Activated B cell treated with CpG ODN at 0.5 μM for 24 hours (primary cell): ENCODE measurements at places on chromosomes 7 and 10. TPM values are rescaled to one million over a fixed set of nuclear protein-coding genes. Genes with fewer than 3 reads are reported as not detected.
A peak's percentile ranks its signal among the peaks of the same experiment; 100 is the strongest.

- no peak for DNase-seq
- H3K27ac ChIP-seq = peak overlapping the region; percentile 96
- H3K4me3 ChIP-seq = peak overlapping the region; percentile 94
These were observed 92.6 kb downstream of the SPAG6 start for GRCh38 chr10:22437620-22438588.

DNA sequence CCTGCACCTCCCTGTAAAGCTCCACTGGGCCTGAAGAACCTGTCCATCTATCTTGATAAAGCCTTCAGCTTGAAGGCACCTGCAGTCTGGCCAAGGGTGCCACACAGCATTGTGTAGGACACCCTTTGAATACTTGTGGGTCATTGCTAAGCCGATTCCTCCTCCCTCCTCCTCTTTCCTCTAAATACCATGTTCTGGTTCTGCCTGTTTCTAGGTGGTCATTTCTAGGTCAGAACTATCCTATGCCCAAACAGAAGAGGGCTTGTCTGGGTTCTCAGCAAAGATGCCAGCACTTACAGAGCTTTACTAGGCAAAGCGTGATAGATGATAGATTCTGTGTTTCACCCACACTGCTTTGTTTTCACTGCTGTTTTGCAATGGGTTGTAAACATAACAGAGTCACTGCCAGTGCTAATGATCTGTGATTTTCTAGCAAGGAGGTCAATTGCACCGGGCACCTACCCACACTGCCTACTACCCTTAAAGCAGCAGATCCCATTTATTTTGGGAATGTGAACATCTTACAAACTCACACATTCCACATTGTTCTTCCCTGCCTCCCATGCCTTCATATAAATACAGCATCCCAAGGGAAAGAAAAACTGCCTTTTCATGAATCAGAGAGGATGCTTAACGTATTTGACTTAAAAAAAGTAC is 279.1 kb upstream of the PITRM1 start:
- peaks cover 3% of the 10 kb centered on the region for H3K27me3 ChIP-seq
- H3K4me3 ChIP-seq = no peak overlapping the region
- DNase-seq = no peak
- peaks cover 18% of the 10 kb centered on the region for H3K4me1 ChIP-seq
- no peak overlapping the region for H3K27ac ChIP-seq
- no peaks in the 10 kb centered on the region for H3K36me3 ChIP-seq

Gene STEAP1
- 0.80 and 0.86 TPM in 2 replicates for total RNA-seq

DNA sequence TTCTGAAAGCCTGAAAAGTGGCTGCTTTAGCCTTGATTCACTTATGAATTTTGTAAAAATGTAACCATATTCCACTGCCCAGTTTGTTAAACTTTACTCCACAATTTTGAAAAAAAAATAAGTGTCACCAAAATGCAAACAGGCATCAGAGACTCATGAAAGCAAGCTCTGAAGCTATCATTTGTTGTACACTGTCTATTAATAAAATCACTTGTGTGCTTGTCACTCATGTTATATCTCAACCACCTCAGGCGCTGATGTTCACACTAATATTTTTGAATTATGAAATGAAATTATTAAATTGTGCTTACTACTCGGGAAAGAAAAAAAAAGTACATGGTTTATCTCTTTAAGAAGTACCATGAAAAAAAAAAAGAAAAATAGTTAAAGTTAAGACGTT is 34.5 kb upstream of the DKK1 start:
- no peak overlapping the region for H3K27ac ChIP-seq
- H3K36me3 ChIP-seq = no peaks in the 10 kb centered on the region
- H3K4me1 ChIP-seq = peaks cover 4% of the 10 kb centered on the region
- H3K4me3 ChIP-seq = no peak overlapping the region
- no peaks in the 10 kb centered on the region for H3K27me3 ChIP-seq
- DNase-seq = no peak

GRCh38 chr10:10845185-10845584 is 172.5 kb upstream of the CELF2 start:
- H3K27me3 ChIP-seq = peaks cover 18% of the 10 kb centered on the region
- no peak for DNase-seq
- no peak overlapping the region for H3K4me3 ChIP-seq
- H3K36me3 ChIP-seq = no peaks in the 10 kb centered on the region

Gene PPP1R17
- total RNA-seq = not detected in 2 replicates

Gene LMTK2
- 9.6 and 10.4 TPM in 2 replicates for total RNA-seq

Gene PLCE1
- not detected in 2 replicates for total RNA-seq

Gene DGKB
- not detected in 2 replicates for total RNA-seq

GRCh38 chr10:83346266-83346910 is 792.9 kb upstream of the GHITM start:
- no peak for DNase-seq
- H3K27ac ChIP-seq = no peak overlapping the region
- H3K4me1 ChIP-seq = no peaks in the 10 kb centered on the region
- H3K36me3 ChIP-seq = no peaks in the 10 kb centered on the region
- H3K4me3 ChIP-seq = no peak overlapping the region

- no peaks in the 10 kb centered on the region for H3K27me3 ChIP-seq
- H3K4me3 ChIP-seq = no peak overlapping the region
- H3K36me3 ChIP-seq = no peaks in the 10 kb centered on the region
- H3K4me1 ChIP-seq = no peaks in the 10 kb centered on the region
These were observed 371.9 kb downstream of the LRRTM3 start for GRCh38 chr10:67297637-67298181.

Gene CTAGE15
- not detected in 2 replicates for total RNA-seq

DNA sequence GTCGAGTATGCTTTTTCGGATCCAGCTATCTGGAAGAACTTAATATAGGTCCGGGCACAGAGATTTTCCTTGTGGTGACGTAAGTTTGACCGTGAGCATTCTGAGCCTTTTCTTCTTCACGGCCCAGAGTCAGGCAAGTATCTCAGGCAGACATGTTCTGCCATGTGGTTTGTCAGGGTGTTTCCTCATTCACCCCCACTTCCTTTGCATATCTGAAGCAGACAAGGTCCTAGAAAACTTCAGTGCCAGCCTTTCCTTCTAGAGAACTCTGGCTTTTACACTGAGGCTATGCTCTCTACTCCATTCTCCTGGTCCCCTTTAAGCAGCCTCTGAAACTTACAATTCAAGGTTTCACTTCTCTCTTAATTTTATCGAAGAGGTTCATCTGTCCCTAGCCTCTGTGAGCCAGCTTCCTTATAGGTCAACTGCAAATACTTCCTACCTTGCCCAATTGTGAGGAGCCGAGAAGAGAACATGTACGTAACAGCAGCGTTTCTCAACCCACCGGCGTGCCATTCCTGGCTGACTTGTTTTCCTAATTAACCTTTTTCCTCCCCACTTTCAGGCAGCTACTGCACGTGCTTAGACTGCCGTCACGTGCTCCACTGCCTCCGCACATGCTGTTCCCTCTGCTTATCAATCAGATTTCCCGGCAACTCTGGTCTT is 47.3 kb downstream of the CDCA7L start:
- H3K27me3 ChIP-seq = no peaks in the 10 kb centered on the region
- H3K27ac ChIP-seq = peak overlapping the region; percentile 97
- peak overlapping the region; percentile 81 for H3K4me3 ChIP-seq

Gene OR2A1
- total RNA-seq = 0.05 TPM in 1 of 2 replicates, not detected in the other

Gene ZKSCAN5
- 9.5 and 10.3 TPM in 2 replicates for total RNA-seq

DNA sequence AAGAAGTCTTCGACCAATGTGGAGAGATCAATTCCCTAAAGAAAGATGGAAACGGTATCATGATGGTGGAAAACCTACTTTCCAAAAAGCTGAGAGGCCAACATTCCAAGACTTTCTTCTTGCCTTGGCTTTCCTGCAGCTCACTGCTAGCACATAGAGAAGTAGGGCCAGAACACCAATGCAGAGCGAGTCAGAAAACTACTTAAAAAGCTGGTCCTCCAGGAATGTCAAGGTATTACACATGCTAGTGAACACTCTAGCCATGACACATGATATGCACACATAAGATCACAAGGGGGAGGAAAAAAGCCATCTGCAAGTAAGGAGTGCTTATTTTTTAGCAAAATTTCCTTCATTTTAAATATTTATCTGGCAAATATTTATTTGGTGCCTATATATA is 22.7 kb downstream of the GPAM start:
- no peak overlapping the region for H3K4me3 ChIP-seq
- DNase-seq = no peak
- no peaks in the 10 kb centered on the region for H3K4me1 ChIP-seq
- H3K27ac ChIP-seq = no peak overlapping the region

- H3K4me1 ChIP-seq = no peaks in the 10 kb centered on the region
- no peak overlapping the region for H3K27ac ChIP-seq
- H3K36me3 ChIP-seq = no peaks in the 10 kb centered on the region
- DNase-seq = no peak
- H3K4me3 ChIP-seq = no peak overlapping the region
These were observed 10.2 kb downstream of the TSPAN15 start for GRCh38 chr10:69461243-69462025.

- no peak for DNase-seq
- H3K27ac ChIP-seq = no peak overlapping the region
- H3K36me3 ChIP-seq = no peaks in the 10 kb centered on the region
- H3K27me3 ChIP-seq = peaks cover 3% of the 10 kb centered on the region
These were observed 113.3 kb downstream of the EBF3 start for GRCh38 chr10:129850790-129851189.

DNA sequence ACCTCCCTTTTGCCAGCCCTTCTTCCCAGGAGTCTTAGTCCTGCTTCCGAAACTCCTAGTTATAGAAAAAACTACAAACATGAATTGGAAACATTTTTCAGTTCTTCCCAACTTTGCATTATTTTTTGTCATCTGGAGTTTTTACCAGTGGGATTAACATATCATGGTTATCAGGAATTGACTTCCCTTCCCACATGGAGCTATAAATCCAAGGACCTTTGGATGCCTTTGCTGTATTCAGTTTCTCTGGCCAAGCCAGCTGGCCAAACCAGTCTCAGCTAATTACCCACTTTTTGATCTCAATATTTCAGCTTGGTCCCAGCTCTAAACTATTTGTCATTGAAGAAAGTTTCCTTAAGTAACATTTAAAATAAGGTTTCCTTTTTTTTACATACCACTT is 570.6 kb downstream of the SORCS1 start:
- no peak overlapping the region for H3K27ac ChIP-seq
- H3K4me1 ChIP-seq = no peaks in the 10 kb centered on the region
- H3K4me3 ChIP-seq = no peak overlapping the region
- H3K36me3 ChIP-seq = no peaks in the 10 kb centered on the region

DNA sequence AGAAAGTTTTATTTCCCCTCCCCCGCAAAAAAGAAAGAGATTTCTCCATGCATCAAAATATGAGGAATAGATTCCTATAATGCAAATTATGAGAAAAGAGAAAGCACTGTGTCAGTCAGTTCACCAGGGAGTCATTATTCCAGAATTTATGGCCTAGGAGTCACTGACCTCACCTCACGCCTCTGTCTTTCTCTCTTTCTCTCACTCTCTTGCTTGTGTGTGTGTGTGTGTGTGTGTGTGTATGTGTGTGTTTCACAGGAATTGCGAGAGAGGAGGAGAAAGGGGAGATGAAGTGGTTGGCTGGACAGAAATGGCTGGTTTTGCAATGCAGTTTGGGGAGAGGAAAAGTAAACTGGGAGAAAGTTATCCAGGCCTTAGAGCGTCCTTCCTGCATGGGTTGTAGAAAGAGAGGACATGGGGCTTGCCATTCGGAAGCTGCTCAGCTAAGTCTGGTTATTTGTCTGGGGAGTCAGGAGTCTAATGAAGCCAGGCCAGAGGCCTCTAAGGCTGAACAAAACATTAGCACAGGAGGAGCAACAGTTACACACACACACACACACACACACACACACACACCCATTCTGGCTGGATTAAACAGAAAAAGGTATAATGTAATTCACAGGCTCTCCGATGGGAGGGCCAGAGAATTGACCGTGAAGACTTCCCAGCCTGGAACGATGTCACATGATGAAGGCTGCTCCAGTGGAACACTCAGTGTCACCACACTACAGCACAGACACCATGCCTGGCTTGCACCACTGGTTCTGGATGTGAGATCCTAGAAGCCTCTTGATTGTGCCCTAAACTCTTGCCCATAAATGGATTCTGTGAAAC is 12.8 kb upstream of the FFAR4 start:
- H3K27ac ChIP-seq = no peak overlapping the region
- DNase-seq = no peak
- H3K4me3 ChIP-seq = no peak overlapping the region
- H3K27me3 ChIP-seq = peaks cover 2% of the 10 kb centered on the region
- no peaks in the 10 kb centered on the region for H3K36me3 ChIP-seq

Gene SPDYE11
- total RNA-seq = not detected in 2 replicates

GRCh38 chr7:6158424-6159096 is 113.9 kb downstream of the CYTH3 start:
- peaks cover 64% of the 10 kb centered on the region for H3K36me3 ChIP-seq
- no peaks in the 10 kb centered on the region for H3K27me3 ChIP-seq
- H3K4me3 ChIP-seq = no peak overlapping the region
- DNase-seq = no peak
- no peaks in the 10 kb centered on the region for H3K4me1 ChIP-seq
- H3K27ac ChIP-seq = no peak overlapping the region

- peaks cover 8% of the 10 kb centered on the region for H3K4me1 ChIP-seq
- no peaks in the 10 kb centered on the region for H3K36me3 ChIP-seq
- DNase-seq = no peak
- no peak overlapping the region for H3K27ac ChIP-seq
- peaks cover 7% of the 10 kb centered on the region for H3K27me3 ChIP-seq
These were observed 23.4 kb upstream of the DPYSL4 start for GRCh38 chr10:132163278-132163765.

- peaks cover 26% of the 10 kb centered on the region for H3K4me1 ChIP-seq
- no peak overlapping the region for H3K4me3 ChIP-seq
- H3K27ac ChIP-seq = no peak overlapping the region
- peaks cover 8% of the 10 kb centered on the region for H3K36me3 ChIP-seq
These were observed 159.5 kb downstream of the CPEB3 start for GRCh38 chr10:92131275-92131820.

DNA sequence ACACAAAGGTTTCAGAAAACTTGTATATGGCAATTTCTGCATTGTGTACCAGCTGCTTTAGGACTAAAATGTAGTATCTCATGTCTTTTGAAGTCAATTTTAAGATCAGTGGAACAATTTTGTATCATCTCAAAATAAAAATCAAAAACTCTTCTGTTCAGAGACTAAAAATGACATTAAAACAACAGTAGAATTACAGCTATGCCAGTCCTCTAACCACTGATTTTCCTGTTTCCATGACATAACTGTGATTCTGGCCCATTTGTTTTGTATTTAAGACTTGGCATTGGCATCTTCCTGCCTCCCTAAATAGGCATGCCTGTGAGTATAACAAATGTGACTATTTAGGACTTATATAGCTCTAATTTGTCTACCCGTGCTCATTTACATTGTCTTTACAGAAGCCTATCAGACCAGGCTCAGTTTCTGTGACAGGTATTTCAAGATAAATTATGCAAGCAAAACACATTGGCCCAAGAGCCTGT is 29.1 kb upstream of the VPS41 start:
- H3K36me3 ChIP-seq = no peaks in the 10 kb centered on the region
- no peaks in the 10 kb centered on the region for H3K27me3 ChIP-seq
- H3K27ac ChIP-seq = no peak overlapping the region

- H3K27me3 ChIP-seq = no peaks in the 10 kb centered on the region
- H3K27ac ChIP-seq = no peak overlapping the region
- H3K4me1 ChIP-seq = no peaks in the 10 kb centered on the region
These were observed 60.5 kb downstream of the BICC1 start for GRCh38 chr10:58573144-58573543.

Gene CELF2
- 78.9 and 89.2 TPM in 2 replicates for total RNA-seq

- peak; percentile 75 for DNase-seq
- peak within 1 kb of the TSS; percentile 99 for H3K27ac ChIP-seq
- H3K4me1 ChIP-seq = peaks cover 48% of the 10 kb centered on the region
- peak within 1 kb of the TSS; percentile 98 for H3K4me3 ChIP-seq
These were observed at the start of gene TSPAN33 for GRCh38 chr7:129144095-129144833. TSPAN33 (plus strand) TSS chr7:129144707; CDS start chr7:129144981, 274 bp downstream.
